Naive B cell (primary cell): ENCODE measurements at places on chromosomes 5 and 9. TPM values are rescaled to one million over a fixed set of nuclear protein-coding genes. Genes with fewer than 3 reads are reported as not detected.

The PDLIM4 gene
- polyA plus RNA-seq: not detected

The GNPDA1 gene
- 6.0 TPM for polyA plus RNA-seq

The NDUFS4 gene
- polyA plus RNA-seq: 77.8 TPM

The SPARC gene
- polyA plus RNA-seq: 14.1 TPM

The FBP1 gene
- polyA plus RNA-seq: 6.5 TPM

The PCBD2 gene
- polyA plus RNA-seq: 11.3 TPM
